ENCODE measurements at places on chromosomes 5 and 9.
A peak's percentile ranks its signal among the peaks of the same experiment; 100 is the strongest.

- DNase-seq: no peak
These were observed 71.0 kb upstream of the FCN1 start for GRCh38 chr9:134988706-134989105.

GRCh38 chr5:45260292-45260691 lies 435.9 kb downstream of the HCN1 start:
- no peak for DNase-seq

- DNase-seq: no peak
These were observed 52.3 kb downstream of the COL15A1 start for GRCh38 chr9:98995971-98996504.

DNA sequence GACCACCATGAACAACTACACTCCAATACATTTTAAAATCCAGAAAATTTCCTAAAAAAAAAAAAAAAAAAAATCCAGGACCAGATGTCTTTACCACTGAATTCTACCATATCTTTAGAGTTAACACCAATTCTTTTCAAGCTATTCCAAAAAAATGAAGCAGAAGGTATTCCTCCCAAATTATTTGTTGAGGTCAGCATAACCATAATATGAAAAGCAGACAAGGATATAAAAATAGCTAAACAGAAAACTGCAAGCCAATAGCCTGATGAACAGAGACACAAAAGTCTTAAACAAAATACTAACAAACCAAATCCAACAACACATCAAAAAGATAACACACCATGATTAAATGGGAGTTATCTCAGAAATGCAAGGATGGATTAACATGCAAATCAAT lies 695.4 kb downstream of the PTPRD start:
- DNase-seq: no peak

GRCh38 chr9:69824499-69825252 lies 4.1 kb downstream of the CFAP95 start:
- no peak for DNase-seq

DNA sequence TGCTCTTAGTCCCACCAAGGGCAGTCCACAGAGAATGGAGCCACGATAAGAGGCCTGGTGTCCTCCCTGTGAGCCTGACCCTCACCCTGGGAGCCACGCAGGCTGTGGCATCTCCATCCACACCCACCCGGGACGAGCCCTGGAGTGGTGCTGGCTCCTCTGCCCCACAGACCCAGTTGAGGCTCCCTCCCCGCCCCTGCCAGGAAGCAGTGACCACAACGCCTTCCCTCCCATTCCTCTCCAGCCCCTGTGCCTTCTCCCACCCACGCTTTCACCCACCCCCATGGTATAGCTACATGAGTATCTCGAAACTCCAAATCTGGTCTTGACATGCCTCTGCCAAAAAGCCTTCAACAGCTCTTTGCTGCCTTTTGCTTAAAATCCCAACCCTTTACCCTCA lies 57.9 kb downstream of the SEMA4D start:
- DNase-seq: no peak

GRCh38 chr5:34657274-34657921 lies 1.3 kb downstream of the RAI14 start:
- DNase-seq: no peak

GRCh38 chr5:68260467-68260866 lies 44.9 kb downstream of the PIK3R1 start:
- DNase-seq: no peak

- peak; percentile 62 for DNase-seq
These were observed 32.9 kb upstream of the MAN2A1 start for GRCh38 chr5:109656829-109657228.

GRCh38 chr9:99222416-99223270 lies 561 bp downstream of the SEC61B start:
- DNase-seq: no peak

DNA sequence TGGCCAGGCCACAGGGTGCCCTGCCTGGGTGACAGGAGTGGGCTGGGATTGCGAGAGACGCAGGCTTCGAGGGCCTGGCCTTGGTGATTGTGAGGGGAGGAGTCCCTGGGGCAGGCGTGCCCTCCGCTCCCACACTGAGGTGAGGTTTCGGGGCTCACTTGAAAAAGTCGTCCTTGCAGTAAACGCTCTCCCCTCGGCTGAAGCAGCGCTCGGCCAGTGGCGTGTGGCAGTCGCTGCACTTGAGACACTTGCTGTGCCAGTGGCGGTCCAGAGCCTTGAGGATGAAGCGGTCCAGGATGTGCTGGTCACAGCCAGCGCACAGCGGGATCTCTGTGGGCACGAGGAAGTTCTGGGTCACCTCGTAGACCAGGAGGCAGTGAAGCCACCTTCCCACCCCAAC lies 4.5 kb downstream of the LHX3 start:
- DNase-seq: no peak

DNA sequence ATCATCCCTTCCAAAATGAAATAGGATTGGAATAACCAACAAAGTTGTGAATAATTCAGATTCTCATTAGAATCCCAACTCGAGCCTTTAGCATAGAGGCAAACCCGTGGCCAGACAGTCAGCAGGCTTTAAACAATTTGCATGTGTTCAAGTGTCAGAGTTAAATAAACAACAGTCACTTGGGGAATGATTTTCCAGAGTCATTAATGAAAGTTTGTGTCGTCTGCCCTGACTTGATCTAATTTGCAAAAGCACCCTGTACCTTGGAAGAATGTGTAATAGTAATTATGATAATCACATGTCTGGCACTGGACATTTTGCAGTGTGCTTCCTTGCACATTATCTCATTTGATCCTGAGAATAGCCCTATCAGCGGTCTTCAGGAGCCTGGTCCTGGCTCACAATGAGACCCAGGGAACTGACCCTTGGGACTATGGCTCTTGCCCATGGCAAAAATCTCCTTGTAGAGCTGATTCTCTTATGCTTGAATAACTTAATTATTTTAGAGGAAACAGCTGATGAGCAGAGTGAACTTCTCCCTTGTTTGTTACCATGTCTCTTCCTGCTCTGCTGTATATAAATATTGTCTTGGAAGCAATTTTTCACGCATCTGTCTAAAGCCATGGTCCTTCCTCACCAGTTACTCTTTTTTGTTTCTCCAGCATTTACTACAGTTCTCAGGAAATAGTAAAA lies 272.7 kb downstream of the NR3C1 start:
- DNase-seq: no peak

DNA sequence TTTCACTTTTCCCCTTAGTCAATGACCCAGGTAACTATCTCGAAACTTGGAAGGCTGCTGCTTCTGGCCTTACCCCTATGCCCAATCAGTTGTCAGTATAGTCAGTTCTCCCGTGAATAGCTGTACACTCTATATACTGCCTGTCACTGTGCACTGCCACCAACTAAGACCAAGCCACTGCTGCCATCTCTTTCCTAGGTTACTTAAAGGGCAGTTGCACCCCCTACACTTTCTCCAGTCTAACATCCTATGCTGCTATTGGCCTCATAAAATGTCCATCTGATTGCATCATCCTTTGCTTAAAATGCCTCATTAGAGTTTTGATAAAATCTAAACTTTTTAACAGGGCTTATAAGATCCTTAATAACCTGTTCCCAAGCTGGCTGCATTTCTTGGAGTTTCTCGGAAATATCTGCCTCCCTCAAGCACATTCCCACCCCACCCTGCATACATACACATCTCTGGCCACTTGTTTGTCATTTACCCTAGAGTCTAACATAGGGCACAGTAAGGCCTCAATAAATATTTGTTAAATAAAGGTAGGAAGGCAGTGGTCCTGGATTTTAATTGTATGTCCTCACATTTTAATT lies 32.8 kb upstream of the TNFAIP8 start:
- DNase-seq: no peak

GRCh38 chr5:27639005-27639612 lies 600.7 kb upstream of the CDH9 start:
- no peak for DNase-seq

DNA sequence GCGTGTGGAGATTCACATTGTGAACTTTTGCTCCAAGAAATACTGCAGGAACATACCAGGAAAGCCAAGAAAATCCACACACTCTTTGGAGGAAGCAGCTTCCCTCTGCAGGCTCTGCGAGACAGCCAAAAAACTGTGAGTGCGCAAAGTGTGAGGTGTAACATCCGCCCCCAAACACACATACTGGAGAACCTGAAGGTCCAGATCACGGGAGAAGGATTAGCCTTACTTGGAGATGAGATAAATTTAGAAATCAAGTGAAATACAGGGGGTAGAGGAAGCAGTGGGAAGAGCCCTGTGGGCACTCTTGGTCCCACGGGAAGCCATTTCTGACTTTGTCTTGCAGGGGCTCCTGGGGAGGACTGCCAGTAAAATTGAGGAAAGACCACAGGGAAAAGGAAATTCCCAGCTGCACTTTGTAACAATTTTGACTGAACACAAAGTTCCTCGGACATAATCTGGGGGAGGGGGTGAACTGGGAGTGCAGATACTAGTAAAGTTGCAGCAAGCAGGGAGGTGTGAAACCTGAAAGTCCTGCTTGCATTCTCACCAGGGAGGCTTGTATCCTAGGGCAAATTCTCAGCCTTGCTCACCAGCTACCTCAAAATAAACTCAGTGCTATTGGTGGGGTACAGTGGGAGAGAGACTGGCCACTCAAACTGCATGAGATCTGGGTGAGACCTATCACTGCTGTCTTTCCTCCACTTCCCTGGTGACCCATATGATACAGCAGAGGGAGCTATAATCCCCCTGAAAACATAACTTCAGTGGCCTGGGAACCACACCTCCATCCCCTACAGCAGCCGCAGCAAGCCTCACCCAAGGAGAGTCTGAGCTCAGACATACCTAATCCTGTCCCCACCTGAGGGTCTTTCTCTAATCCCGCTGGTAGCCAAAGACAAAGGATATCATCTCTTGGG lies 109.1 kb downstream of the ALDH1A1 start:
- DNase-seq: no peak

DNA sequence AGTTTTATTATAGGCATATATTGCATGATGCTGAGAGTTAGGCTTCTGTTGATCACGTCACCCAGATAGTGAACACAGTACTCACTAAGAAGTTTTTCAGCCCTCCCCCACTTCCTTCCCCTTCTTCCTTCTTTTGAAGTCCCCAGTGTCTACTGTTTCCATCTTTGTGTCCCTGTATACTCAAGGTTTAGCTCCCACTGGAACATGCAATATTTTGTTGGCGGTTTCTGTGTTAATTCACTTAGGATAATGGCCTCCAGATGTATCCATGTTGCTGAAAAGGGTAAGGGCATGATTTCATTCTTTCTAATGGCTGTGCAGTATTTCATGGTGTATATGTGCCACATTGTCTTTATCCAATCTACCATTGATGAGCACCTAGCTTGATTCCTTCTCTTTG lies 764.3 kb downstream of the MTRR start:
- DNase-seq: no peak

GRCh38 chr9:6968271-6968670 lies 210.5 kb downstream of the KDM4C start:
- no peak for DNase-seq

DNA sequence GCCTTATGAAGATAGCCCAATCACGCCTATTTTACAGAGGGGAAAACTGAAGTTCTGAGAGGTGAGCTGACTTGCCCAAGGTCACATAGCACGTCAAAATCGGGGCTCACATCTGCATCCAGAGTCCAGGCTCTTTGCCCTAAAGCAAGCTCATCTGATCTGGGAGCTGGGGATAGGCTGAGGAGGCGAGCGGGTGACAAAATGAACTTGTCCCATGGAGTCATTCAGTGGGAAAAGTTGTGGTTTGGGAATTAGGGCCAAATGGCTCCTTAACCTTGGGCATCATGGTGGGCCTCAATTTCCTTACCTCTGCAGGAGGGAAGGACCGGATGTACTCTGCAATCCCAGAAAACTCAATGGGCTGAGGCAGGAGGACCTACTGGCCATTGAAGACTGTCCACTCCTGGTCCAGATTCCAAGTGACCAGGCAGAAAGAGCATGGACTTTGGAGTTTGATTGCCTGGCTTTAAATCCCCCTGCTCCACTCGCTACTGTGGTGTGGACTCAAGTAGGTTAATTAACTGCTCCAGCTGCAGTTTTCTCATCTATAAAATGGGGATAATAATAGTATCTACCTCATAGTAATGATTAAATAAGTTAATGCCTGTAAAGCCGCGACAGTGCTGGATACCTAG lies 160.4 kb downstream of the RGS3 start:
- DNase-seq: peak; percentile 19

- no peak for DNase-seq
These were observed 69.9 kb upstream of the SPTLC1 start for GRCh38 chr9:92185096-92185495.

DNA sequence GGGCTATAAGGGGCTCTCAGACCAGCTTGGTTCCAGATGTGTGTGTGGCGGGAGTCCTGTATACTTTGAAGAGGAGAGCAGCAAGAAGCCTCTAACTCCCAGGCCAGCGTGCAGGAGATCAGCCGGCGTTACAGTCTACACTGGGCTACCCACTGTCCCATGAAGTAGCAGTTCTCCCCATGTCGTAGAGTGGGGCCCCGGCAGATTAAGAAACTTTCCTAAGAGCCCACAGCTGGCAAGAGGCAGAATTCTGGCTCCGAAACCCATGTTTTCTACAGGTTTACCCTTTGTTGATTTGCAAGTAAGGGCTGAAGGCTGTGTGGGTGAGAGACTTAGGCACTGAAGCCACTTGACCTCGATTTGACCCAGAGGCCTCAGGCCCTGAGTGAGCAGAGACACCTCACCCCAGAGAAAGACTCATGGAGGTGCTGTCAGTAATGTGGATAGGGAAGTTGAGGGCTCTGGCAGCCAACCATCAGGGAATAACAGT lies 881 bp upstream of the B4GALT1 start:
- peak; percentile 41 for DNase-seq

DNA sequence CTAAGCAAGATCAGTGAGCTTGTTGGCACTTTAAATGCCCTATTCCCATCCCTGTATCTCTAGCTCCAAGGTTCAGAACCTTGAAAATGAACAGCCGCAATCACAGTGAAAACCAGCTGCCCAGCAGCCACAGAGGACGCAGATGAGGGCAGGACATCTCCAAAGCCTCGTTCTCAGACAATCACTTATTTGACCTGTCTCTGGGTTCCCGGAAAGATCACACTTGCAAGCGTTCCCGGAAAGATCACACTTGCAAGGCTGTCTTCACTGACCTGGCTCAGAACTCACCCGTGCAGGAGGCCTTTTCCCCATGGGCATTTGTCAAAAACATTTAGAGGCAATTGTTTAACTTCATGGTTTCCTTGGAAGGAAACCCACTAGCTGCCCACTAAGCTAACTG lies 25.7 kb downstream of the IPPK start:
- DNase-seq: peak; percentile 3

- no peak for DNase-seq
These were observed 592.6 kb downstream of the PRELID2 start for GRCh38 chr5:145242551-145242950.

DNA sequence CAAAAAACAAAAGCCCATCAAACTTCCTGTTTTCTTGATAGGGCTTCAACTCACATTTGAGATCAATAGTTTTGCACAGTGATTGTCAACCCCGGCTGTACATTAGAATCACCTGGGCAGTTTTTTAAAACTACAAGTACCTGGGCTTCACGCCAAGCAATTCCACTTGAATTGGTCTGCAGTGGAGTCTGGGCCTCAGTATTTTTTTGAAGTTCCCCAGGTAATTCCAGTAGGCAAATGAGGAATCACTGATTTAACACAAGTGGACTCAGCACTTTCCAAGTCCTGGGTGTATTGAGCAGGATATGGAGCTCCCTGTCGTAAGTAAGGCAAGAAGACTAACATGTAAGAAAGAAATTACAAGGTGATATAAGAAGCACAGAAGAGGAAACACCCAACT lies 14.8 kb upstream of the SMIM15 start:
- no peak for DNase-seq

Data from Peyer's patch (tissue), 4 donors.